Transverse colon (tissue), 4 donors: ENCODE measurements at places on chromosomes 16 and 17. TPM values are rescaled to one million over a fixed set of nuclear protein-coding genes. Genes with fewer than 3 reads are reported as not detected.

DNA sequence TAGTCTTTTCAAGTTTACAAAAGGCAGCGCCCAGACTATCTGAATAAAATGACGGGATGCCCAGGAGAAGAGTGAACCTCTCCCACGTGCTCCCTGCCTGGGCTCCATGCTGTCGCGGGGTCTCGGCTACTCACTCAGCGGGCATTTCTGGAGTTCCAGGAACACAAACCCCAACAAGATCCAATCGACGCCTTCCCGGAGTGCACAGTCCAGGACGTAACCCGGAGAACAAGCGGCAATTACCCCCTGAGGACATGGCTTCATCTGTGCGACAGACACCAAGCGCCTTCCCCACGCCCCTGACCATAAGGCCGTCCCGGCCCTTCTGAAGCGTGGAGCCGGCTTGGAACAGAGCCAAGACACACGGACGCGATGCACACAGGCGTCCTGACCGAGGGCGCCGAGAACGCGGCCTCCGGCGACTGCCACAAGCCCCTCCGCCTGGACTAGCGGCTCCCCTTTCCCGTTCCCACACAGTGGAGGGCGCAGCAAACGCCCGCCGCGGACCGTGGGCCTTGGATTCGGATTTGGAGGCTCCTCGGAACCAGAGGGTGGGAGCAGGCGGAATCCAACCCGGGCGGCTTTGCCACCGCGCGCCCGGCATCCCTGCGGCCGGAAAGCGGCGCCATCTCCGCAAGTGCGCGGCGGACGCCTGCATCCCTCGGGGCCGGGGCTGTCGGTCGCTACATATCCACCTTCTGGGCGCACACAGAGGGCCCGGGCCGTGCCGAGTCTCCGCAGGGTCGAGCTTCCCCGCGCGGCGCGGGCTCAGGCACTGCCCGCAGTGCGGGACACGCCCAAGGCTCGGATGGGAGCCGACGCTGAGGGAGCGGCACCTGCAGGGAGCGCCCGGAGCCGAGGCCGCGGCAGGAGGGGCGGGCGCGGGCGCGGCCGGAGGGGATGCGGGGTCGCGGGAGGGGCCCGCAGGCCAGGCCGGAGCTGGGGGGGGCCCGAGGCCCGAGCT lies 725 bp downstream of the ABCA3 start:
- peak overlapping the region; percentile 67 for H3K4me3 ChIP-seq
- no peaks in the 10 kb centered on the region for H3K36me3 ChIP-seq
- peaks cover 21% of the 10 kb centered on the region for H3K4me1 ChIP-seq
- H3K27ac ChIP-seq = peak overlapping the region; percentile 8
- DNase-seq = peak; percentile 60

DNA sequence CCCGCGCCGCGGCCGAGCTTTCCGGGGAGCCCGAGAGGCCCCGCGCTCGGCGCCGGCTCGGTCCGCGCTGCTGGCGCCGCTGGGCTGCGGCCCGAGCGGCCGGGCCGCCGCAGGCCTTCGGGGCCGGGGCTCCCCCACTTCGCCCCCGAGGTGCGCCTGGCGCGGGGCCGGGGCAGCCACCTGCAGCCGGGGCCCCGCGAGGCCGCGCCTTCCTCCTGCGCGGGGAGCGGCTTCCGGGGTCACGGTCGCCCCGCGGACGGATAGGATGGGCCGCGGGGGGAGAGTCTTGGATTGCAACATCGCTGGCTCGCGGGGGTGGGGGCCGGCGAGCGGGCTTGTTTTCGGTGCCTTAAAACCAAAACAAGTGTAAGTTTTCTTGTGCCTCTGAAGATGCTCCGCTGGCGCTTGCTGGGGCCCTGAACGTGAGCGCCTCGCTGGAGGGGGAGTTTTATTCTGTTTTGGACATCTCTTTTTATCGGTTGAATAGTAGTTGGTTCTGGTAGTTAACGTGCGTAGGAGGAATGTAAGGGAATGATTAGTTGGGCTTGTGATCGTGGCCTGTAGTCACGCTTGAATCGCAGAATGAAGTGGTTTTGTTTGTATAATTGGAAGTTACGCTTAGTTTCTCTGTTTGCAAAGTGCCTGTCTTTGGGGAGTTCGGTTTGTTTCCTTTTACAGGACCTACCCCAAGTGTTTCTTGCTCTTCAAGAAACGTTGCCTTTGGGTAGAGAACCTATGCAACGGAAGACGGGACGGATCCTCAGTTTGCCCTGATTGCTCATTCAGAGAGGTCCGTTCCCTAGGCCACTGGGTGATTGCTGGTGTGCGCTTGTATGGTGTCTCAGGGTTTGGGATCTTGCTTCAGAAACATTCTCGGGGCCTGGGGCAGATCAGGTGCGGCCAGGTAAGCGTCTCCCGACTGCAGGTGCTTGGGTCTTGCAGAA lies 724 bp downstream of the UBE2I start:
- no peaks in the 10 kb centered on the region for H3K27me3 ChIP-seq
- peaks cover 3% of the 10 kb centered on the region for H3K36me3 ChIP-seq
- peak; percentile 65 for DNase-seq

- H3K4me3 ChIP-seq = no peak overlapping the region
- DNase-seq = no peak
- H3K4me1 ChIP-seq = no peaks in the 10 kb centered on the region
- no peaks in the 10 kb centered on the region for H3K36me3 ChIP-seq
- H3K27ac ChIP-seq = no peak overlapping the region
Observed at GRCh38 chr17:71071837-71072236, 902.5 kb downstream of the KCNJ2 start.

- H3K27me3 ChIP-seq = no peaks in the 10 kb centered on the region
- H3K36me3 ChIP-seq = peaks cover 31% of the 10 kb centered on the region
- DNase-seq = no peak
- no peak overlapping the region for H3K4me3 ChIP-seq
- H3K4me1 ChIP-seq = peaks cover 8% of the 10 kb centered on the region
Observed at GRCh38 chr17:75059369-75060345, 12.6 kb downstream of the KCTD2 start.

DNA sequence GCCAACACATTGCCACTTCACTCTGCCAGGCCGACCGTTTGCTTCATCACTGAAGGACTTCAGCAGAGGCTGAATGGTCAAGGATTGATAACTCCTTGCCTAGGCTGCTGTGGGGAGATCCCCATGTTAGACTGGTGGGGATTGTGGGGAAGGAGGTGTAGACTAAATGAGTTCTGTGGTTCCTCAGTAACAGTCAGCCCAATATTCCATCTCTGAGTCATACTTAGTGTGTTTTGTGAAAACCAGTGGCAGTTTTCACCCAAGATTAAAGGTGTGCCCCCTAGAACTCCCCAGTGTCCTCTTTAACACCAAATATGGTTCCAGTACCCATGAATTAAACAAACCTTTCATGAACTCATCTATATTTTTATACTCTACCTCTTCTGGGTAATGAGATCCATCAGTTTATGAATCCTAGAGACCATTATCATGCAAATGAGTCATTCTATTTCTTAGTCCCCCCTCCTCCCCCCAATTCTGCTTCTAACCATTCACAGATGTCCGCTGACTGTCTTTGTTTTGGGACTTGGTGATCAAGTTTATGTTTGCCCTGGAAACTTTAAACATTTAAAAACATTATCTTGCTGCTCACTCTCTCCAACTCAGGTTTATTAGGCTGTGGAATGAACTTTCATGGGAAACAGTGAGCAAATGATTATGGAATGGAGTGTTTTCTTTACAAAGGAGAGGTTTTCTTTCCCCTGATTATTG lies 66.8 kb upstream of the GAS7 start:
- H3K4me1 ChIP-seq = no peaks in the 10 kb centered on the region
- H3K36me3 ChIP-seq = no peaks in the 10 kb centered on the region
- H3K27ac ChIP-seq = no peak overlapping the region
- no peak overlapping the region for H3K4me3 ChIP-seq
- no peaks in the 10 kb centered on the region for H3K27me3 ChIP-seq

GRCh38 chr17:40072735-40073346 lies 10.1 kb downstream of the THRA start:
- H3K27ac ChIP-seq = peak overlapping the region; percentile 97
- H3K27me3 ChIP-seq = no peaks in the 10 kb centered on the region

GRCh38 chr17:57553991-57554825 lies 190.9 kb downstream of the CCDC182 start:
- DNase-seq = peak; percentile 20
- H3K4me1 ChIP-seq = no peaks in the 10 kb centered on the region
- no peaks in the 10 kb centered on the region for H3K27me3 ChIP-seq

DNA sequence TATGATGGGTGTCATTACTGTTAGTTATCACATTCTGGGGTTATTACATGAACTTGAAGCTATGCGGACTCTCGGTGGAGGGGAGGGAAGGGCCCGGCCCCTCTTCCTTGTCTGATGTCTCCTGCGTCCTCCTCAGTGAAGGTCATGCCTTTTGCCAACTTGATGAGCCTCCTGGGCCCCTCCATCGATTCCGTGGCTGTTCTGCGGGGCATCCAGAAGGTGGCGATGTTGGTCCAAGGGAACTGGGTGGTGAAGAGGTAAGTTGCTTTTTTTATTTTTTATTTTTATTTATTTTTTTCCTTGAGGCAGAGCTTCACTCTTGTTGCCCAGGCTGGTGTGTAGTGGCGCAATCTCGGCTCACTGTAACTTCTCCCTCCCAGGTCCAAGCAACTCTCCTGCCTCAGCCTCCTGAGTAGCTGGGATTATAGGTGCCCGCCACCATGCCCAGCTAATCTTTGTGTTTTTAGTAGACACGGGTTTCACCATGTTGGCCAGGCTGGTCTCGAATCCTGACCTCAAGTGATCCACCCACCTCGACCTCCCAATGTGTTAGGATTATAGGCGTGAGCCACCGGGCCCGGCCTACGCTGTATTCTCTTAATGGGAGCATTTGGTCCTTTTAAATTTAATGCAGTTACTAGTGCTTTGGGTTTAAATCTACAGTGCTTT lies 21.6 kb downstream of the POLR3E start:
- DNase-seq = peak; percentile 38
- H3K4me3 ChIP-seq = no peak overlapping the region

- H3K4me1 ChIP-seq = no peaks in the 10 kb centered on the region
- H3K27me3 ChIP-seq = no peaks in the 10 kb centered on the region
- no peak overlapping the region for H3K27ac ChIP-seq
- H3K36me3 ChIP-seq = no peaks in the 10 kb centered on the region
- H3K4me3 ChIP-seq = no peak overlapping the region
- no peak for DNase-seq
Observed at GRCh38 chr16:14056970-14057369, 14.1 kb upstream of the MRTFB start.

DNA sequence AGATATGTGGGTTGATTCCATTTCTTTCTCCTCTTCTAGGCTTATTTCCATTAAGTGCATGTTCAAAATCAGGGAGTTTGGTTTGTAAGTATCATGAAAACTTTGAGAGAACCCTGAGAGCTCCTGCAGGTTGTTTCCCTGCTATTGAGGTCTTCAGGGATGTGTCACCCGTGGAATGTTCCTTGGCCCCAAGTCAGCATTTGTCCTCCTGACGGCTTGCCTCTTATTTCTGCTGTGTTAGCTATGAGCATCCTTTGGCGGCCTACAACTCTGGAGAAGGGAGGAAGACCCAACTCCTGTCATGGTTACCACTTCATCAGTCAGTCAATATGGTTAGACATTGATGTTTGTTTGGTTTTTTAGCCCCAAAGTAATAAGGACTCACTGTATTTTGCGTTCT lies 180.8 kb downstream of the FTO start:
- no peaks in the 10 kb centered on the region for H3K4me1 ChIP-seq
- no peak for DNase-seq
- H3K27me3 ChIP-seq = no peaks in the 10 kb centered on the region

GRCh38 chr17:1234455-1234854 lies 35.8 kb upstream of the BHLHA9 start:
- no peaks in the 10 kb centered on the region for H3K36me3 ChIP-seq
- H3K27ac ChIP-seq = no peak overlapping the region
- peaks cover 19% of the 10 kb centered on the region for H3K27me3 ChIP-seq
- peaks cover 11% of the 10 kb centered on the region for H3K4me1 ChIP-seq
- DNase-seq = no peak

DNA sequence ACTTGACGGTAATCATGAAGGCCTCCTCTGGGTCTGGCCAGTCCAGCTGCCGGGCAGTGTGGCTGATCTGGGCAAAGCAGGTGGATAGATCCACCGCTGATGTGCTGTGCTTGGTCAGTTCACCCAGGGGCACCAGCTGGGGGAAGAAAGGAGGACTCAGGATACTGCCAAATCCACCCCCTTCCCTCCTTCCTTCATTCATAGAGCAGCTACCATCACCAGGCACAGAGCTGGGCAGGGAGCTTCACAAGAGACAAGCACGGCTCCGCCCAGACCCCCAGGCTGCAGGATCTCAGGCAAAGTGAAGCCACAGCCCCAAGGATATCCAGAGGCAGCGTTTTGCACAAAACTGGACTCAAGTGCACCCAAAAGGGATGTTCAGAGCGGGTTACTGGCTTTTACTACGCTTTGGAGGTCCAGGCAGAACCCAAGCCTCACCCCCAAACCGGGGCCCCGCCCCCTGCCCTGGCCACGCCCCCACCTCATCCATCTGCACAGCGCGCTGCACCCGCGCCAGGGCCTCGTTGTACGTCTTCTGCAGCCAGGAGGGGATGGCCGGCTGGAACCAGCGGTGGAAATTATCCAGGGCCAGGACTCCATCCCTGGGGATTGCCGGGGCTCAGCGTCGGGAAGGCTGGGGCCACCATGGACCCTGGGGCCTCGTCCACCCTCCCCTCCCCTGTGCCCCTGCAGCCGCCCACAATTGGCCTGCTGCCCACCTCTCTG lies 9.1 kb downstream of the UNC13D start:
- H3K27me3 ChIP-seq = no peaks in the 10 kb centered on the region
- no peaks in the 10 kb centered on the region for H3K4me1 ChIP-seq
- H3K27ac ChIP-seq = no peak overlapping the region

GRCh38 chr17:19308398-19308797 lies 54.1 kb downstream of the B9D1 start:
- no peak overlapping the region for H3K4me3 ChIP-seq
- DNase-seq = no peak
- no peaks in the 10 kb centered on the region for H3K36me3 ChIP-seq
- no peak overlapping the region for H3K27ac ChIP-seq

Gene PPL
- total RNA-seq = 13.5 TPM

Gene CCL14
- total RNA-seq = 6.2 TPM

Gene SYCE1L
- total RNA-seq = not detected

Gene FUS
- 50.5 TPM for total RNA-seq

Gene CD7
- total RNA-seq = 9.7 TPM

Gene LGALS9C
- 33.6 TPM for total RNA-seq

Gene SLC5A11
- not detected for total RNA-seq

Gene C1QTNF1
- 35.5 TPM for total RNA-seq
